ENCODE measurements at places on chromosomes 4 and X.

DNA sequence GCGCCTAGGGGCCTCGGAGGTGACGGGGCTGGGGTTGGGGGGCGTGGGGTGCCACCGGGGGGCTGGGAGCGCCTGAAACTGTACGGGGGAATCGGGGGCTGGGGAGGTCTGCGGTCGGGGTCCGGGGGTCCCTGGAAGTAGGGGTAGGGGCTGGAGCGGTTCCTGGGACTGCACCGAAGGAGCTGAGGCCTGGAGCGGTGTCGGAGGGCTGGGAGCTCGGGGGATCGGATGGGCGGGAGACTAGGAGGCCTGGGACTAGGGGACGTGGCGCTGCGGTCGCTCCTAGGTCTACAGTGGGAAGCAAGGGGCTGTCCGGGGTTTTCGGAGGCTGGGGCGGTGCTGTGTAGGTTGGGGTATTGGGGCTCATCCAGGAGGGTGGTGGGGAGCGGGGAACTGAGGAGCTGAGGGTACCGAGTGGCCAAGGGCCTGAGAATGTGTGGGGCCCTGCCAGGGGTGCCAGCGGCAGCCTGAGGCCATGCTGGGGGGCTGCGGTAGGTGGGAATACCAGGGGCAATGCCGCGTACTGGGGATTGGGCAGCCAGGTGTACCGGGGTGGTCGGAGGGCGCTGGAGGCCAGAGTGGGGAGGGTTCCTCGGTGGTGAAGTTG is 562 bp downstream of the AKAP17A start:
- H3K36me3 ChIP-seq, result peaks cover 44% of the 10 kb centered on the region
- H3K27ac ChIP-seq, result peak overlapping the region; percentile 96
- H3K4me3 ChIP-seq, result peak overlapping the region; percentile 93
- no peaks in the 10 kb centered on the region for H3K27me3 ChIP-seq

GRCh38 chr4:59945277-59945676 is 1254.8 kb upstream of the ADGRL3 start:
- H3K36me3 ChIP-seq, result no peaks in the 10 kb centered on the region
- no peak overlapping the region for H3K4me3 ChIP-seq
- no peaks in the 10 kb centered on the region for H3K4me1 ChIP-seq
- H3K27ac ChIP-seq, result no peak overlapping the region
- H3K27me3 ChIP-seq, result no peaks in the 10 kb centered on the region

- H3K4me3 ChIP-seq, result no peak overlapping the region
- no peak for DNase-seq
- no peak overlapping the region for H3K27ac ChIP-seq
- H3K36me3 ChIP-seq, result no peaks in the 10 kb centered on the region
- H3K27me3 ChIP-seq, result no peaks in the 10 kb centered on the region
Observed at GRCh38 chr4:143232277-143232676, 47.6 kb downstream of the USP38 start.

DNA sequence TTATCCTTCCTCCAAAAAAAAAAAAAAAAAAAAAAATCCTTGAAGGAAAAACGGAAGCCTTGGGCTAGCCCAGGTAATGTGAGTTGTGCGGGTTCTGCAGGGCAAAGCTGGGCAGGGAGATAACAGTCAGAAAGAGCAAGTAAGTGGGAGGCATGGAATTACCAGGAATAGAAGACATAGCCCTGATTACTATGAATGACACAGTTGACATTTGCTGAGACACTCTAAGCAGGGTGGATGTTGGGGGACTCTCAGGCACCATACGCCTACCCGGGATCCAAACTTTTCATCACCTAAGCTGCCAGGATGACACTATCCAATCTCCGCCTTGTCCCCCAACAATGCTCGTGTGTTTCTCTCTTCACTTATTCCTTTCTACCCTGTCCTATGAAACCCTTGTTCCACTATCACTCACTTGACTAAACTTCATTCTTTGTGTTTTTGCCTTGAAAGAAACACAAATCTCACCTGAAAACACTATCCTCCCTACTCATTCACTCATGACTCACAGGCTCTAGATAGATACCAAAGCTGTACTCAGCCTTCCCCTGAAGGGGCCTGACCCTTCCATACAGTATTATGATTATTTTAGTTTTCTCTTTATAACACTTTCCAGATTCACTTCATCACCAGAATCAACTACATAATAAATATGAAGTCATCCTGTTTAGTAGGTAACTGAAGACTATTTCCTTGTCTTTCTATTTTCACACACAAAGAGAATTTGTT is 158.4 kb downstream of the INPP4B start:
- H3K36me3 ChIP-seq, result peaks cover 9% of the 10 kb centered on the region
- no peaks in the 10 kb centered on the region for H3K27me3 ChIP-seq
- no peak for DNase-seq
- H3K4me1 ChIP-seq, result peaks cover 24% of the 10 kb centered on the region

DNA sequence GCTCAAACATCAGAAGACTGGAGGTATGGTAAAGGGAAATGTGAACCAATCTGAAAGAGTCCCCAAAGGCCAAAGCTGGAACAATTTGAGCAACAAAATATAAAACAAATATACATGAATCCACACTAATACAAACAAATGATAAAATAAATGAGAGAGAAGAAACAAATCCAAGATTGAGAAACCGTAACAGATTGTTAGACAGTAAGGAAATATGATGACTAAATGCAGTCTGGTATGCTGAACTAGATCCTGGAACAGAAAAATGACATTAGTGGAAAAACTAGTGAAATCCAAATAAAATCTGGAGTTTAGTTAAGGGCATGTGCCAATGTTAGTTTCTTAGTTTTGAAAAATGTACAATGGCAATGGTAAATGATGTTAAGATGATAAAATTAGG is 15.9 kb downstream of the PPA2 start:
- no peak for DNase-seq
- peaks cover 65% of the 10 kb centered on the region for H3K4me1 ChIP-seq
- H3K4me3 ChIP-seq, result no peak overlapping the region
- no peak overlapping the region for H3K27ac ChIP-seq

DNA sequence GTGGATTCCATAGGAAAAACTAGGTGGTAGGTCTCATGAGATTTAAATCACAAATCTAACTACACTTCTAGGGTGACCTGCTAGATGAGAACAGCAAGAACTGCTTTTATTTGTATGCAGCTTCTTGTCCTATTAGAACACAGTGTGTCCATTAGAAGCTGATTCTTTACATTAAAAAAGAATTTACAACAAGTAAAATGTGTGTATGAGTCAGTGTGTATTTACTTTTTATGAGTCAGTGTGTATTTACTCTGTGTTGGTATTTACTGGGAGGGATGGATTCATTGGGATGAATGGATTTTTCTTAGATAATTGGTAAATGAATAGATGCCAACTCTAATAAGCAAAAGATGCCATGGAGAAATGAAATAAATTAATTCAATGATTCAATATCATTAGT is 40.6 kb upstream of the XPNPEP2 start:
- H3K27me3 ChIP-seq, result peaks cover 5% of the 10 kb centered on the region
- H3K36me3 ChIP-seq, result no peaks in the 10 kb centered on the region
- H3K4me3 ChIP-seq, result no peak overlapping the region

GRCh38 chrX:75158054-75158453 is 2.0 kb upstream of the ABCB7 start:
- H3K4me1 ChIP-seq, result peaks cover 44% of the 10 kb centered on the region
- no peak for DNase-seq
- H3K4me3 ChIP-seq, result no peak overlapping the region
- H3K27ac ChIP-seq, result peak overlapping the region; percentile 90

DNA sequence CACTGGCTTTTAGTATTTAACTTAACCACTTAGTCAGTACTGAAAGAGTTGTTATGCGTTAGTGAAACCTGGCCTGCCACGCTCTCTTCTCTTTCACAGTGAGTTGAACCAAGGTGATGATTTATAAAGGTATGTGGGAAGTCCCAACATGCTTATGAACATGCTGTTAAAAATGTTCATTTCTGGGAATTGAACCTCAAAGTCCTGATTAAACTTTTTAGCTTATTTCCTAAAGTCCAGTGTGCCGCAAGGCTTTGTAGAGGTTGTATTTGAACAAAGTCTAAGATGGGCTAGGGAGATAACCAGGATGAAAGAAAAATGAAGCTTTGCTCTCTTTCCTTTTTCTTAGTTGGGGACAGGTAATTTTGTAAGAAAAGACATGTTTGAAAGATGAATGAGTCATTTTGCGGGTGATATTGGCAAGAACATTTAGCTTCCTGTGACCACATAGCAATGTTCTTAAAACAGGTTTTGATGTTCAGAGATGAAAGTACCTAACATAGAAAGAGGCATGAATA is 270.3 kb downstream of the DTHD1 start:
- H3K27me3 ChIP-seq, result peaks cover 2% of the 10 kb centered on the region
- no peak for DNase-seq
- no peaks in the 10 kb centered on the region for H3K36me3 ChIP-seq
- peaks cover 9% of the 10 kb centered on the region for H3K4me1 ChIP-seq

DNA sequence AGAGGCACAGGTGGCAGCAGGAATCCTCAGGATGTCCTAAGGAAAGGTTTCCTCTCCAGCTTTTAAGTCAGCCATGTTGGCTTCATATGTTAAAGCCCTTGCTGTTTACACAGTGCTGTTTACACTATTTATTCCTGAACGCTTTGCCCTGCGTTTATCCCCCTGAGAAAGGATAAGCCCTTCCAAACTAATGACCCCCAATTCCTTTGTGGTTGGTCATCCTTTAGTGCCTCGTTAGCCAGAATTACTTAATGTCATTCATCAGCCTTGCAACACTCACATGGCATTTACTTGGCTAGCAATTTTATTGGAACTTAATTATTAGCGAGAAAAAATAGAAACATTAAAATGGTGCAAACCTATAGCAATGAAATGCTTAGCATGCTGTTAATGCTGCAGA is 23.8 kb downstream of the VCX2 start:
- H3K27me3 ChIP-seq, result no peaks in the 10 kb centered on the region
- DNase-seq, result no peak
